ENCODE measurements at places on chromosomes 7 and 10. TPM values are rescaled to one million over a fixed set of nuclear protein-coding genes. Genes with fewer than 3 reads are reported as not detected.

DNA sequence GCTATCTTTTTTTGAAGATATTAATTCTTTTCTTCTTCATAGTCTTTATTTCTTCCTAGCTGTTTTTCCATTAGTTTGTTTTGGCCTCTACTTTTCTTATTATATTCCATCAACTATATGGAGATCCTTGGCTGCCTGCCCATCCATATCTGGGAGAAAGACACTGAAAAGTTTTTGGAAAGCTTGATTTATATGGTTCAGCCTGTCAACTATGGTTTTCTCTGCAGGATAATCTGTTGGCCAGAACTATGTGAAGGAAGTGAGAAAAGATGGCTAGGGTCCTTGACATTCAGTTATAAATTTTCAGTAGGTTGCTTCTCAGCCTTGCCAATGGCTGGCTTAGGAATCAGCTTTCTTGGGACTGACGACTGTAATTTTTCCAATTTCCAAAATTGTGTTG, 10.0 kb upstream of the CDK14 start:
- no peak for DNase-seq

DNA sequence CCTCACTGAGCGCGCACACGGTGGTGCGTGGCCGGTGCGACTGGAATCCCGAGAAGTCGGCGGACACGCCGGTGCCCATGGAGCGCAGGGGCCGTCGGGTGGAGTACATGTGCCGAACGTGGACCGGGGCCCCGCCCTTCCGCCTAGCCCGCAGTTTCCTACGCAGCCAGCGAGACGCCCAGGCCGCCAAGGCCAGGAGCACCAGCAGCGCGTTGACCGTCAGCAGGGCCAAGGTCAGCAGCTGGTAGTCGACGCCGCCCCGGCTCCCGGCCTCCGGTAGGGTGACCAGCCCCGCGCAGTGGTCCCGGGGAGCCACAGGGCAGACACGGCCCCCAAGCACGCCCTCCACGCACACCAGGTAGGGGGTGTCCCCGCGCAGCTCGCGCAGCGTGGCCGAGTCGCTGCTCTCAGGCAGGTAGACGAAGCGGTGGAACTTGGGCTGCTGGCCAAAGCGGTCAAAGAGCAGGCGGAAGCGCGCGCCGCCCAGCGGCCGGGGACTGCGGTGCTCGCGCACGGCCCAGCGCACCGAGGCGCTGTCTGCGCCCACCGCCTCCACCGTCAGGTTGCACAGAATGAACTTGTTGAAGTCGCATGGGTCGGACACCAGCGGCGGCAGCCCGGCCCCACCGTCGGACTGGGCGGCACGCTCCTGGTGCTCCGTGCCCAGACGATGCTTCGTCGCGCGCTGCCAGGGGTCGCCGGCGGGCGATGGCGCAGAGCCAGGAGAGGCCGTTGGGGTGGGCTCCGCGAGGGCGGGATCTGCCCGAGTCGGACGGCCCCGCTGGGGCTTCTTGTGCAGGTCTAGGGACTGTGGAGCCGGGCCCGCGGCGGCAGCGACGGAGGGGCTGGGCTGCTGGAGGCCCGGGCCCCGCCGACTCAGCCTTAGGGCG, 2.2 kb downstream of the TRIL start:
- DNase-seq, result no peak

- DNase-seq, result no peak
These were observed 509.5 kb downstream of the CCSER2 start for GRCh38 chr10:84837877-84838276.

GRCh38 chr10:118955951-118956801, 73.3 kb upstream of the NANOS1 start:
- DNase-seq, result no peak

The KIFBP gene
- total RNA-seq, result 48.4 TPM

DNA sequence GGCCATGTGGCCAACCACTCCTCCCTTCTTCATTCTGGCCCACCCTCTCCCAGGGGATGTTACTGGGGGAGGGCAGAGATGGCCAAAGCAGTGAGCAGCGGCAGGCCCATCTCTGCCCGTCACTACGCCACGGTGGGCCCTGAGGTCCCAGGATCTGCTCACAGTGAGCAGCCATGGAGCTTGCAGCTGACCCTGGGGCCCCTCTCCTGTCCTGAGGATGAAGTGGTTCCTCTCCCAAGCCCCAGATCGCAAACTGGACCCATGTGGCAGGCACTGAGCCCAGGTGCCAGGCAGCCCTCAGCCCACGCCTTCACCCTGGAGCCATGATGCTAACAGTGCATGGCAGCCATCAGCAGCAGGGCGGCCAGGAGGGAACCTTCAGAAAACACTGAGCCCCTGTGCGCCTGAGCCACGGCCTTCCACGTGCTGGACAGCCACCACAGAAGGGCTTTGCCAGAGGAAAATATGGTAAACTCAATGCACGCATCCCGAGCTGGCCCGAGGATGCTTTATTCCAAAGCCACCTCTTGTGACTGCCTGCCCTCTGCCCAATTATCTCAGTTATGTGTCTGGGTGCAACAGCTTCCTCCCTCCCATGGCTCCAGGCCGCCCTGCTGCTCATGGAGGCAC, 485.7 kb downstream of the PTPRN2 start:
- DNase-seq, result no peak

- DNase-seq, result no peak
These were observed 143.0 kb downstream of the KIAA1217 start for GRCh38 chr10:24351961-24352360.

GRCh38 chr10:93459466-93459865, 22.7 kb downstream of the MYOF start:
- DNase-seq, result no peak
